A549 treated with Mapracorat at 1 μM for 4 hours (cell line): ENCODE measurements at places on chromosomes 11 and 22. TPM values are rescaled to one million over a fixed set of nuclear protein-coding genes. Genes with fewer than 3 reads are reported as not detected.

Gene TMEM151A
- total RNA-seq: 1.9 to 4.0 TPM (median 3.6 TPM) in 5 replicates

Gene MEI1
- not detected in 5 replicates for total RNA-seq

Gene KRTAP5-8
- total RNA-seq: not detected in 5 replicates

Gene NPAT
- 3.4 to 5.4 TPM (median 4.5 TPM) in 5 replicates for total RNA-seq

Gene SHISAL1
- 3.1 to 3.9 TPM (median 3.4 TPM) in 5 replicates for total RNA-seq
